ENCODE measurements at places on chromosomes 4 and X.

DNA sequence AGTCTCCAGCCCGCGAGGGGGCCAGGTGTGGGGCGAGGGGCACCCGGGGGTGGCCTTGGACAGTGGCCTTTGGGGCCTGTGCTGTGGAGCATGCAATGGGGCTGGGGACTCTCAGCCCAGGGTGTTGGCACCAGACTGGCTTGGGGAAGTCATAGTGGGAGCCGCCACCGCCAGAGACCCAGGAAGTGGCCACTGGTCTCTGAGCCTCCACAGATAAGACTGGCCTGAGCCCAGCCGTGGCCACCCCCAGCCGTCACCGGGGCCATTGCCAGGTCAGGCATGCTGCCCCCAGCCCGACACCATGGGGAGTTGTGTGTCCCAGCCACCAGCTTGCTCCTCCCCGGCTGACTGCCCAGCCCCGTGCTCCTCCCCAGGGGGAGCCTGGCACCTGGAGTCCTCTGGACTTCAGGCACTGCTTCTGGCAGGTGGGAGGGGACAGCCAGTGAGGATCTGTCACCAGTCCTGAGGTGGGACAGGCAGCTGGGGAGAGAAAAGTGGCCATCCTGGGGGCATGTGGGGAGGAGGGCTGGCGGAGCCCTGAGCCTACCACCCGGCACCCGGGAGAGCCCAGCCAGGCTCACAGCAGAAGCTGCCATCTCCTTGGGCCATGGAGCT is 32.5 kb downstream of the TACC3 start:
- DNase-seq = no peak

DNA sequence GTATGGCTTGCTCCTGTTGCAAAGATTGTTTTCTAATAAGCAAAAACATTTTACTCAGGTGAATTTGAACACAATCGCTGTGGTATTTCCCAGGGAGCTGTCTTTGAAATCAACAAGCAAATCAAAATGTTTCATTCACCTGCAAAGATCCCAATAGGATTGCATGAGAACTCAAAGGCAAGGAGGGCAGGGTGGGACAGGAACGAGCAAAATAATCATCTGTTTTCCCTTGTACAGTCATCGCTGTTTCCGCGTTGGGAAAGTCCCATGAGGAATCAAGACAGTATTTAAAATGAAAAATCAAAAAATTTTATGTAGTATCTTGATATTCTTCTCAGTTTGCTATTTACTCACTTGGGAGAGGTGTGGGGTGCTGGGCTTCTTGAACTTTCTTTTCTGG is 198.8 kb downstream of the STIM2 start:
- no peak for DNase-seq

GRCh38 chrX:115226929-115227328 is 7.0 kb downstream of the LRCH2 start:
- no peak for DNase-seq

GRCh38 chrX:39304746-39305145 is 503.5 kb downstream of the MID1IP1 start:
- no peak for DNase-seq

DNA sequence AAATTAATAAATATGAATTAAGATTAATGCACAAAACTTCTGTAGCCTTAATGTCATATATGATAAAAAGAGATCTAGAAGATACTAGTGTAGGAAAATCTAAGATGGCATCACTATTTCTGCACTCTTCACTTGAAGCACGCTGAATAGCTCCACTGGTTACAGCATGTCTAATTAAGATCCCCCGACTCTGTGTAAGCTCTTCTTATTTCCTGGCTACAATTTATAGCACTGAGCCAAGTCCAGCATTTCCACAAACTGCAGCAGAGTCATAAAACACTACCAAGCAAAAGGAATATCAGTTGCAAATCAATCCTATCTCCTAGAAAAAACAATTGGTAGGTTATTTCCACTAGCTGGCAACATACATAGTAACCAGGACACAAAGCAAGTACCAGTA is 1.3 kb upstream of the CCNA2 start:
- no peak for DNase-seq

DNA sequence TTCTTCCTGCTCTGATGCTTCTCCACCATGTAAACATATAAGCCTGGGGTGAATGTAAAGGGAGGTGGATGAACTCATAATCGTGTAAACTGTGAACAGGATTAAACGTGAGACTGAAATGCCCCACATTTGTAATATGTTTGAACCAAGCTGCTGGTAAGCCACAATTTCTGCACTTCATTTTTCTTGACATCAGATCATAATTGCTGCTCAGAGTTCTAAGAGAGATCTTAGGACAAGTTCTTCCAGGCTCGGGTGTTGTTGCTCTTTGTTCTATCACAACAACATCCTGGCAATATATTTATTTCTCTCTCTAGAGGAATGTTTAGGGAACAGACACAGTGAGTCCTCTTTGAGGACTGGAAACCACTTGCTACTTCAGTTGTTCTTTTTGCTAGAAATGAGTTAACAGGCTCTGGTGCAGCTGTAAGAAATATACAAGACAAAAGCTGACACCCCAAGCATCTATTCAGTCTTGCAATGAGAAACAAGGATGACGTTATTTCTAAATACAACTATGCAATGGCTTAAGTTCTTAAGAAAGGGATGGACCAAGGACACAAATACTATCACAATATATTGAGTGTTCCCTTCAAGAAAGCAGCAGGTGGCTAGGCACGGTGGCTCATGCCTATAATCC is 59.6 kb downstream of the LNX1 start:
- no peak for DNase-seq

DNA sequence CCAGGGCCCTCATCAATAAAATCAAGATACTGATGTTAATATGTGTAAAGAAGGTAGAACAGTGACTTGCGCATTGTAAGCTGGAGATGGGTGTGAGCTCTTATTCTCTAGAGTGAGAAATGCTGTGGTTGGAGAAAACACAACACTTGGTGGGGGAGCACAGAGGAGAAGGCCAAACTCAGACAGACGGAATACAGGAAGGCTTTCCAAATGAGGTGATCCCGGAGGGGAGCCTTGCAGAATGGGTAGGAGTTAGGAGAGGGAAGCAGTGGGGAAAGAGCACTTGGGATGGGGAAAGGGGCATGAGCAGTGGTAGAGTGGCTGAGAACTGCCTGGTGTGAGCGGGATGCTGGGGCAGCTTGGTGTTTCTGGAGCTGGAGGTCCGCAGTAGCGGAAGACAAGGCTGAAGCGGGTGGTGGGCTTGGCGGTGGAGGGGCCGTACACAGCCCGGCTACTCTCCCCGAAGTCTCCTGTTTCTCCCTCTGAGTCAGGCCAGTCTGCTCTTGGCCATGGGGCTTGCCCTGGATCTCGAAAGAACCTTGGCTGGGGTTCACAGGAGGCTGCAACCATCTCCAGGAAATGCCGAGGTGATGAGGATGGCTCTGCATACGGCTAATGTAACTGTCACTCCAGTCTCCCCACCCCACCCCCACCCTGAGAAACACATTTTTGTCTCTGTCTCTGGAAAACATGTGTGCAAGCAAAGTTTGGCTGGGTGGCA is 11.3 kb upstream of the PLAC1 start:
- no peak for DNase-seq

DNA sequence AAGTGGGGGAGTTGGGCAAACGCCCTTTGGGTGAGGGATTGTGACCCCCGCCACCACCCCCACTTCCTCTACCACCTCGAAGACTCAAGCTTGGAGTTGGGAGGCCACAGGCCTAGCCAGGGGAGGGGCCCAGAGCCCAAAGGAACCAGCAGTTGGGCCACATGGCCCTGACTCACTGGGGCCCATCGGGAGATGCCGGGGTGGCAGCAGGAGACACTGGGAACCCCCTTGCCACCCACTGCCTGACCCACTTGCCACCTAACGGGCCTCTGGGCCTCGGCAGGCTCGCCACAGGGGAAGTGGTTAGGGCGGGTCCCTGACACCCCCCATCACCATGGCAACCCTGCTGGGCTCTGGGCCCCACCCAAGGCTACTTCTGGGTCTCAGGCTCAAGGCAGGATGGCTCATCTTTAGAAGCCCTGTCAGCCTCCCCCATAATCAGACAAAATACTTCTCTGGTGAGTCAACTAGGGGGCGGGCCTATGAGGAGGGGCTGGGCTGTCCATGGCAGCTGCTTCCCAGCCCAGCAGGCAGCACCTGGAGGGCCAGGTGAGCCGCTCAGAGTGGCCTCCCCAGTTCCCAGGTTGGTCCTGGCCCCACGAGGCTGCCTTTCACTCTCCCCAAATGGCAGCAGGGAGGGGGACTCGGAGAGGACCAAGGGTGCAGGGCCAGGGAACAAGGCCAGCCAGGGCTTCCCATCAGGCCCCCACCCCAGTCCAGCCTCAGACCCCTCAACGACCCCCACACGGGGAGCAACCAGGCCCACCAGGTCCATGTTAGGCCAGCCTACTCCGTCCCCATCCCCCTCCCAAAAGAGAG is 5.6 kb downstream of the FLNA start:
- no peak for DNase-seq

GRCh38 chrX:109873983-109874382 is 128.9 kb upstream of the TMEM164 start:
- no peak for DNase-seq

DNA sequence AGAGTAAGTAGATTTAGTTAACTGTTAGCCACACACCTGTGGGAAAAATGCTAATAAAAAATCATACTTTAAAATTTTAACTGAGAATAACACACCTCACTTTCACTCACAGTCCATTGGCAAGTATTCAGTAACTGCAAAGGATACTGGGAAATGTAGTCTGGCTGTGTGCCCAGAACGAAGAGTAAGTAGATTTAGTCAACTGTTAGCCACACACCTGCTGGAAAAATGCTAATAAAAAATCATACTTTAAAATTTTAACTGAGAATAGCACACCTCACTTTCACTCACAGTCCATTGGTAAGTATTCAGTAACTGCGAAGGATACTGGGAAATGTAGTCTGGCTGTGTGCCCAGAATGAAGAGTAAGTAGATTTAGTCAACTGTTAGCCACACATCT is 178.4 kb upstream of the NWD2 start:
- no peak for DNase-seq

DNA sequence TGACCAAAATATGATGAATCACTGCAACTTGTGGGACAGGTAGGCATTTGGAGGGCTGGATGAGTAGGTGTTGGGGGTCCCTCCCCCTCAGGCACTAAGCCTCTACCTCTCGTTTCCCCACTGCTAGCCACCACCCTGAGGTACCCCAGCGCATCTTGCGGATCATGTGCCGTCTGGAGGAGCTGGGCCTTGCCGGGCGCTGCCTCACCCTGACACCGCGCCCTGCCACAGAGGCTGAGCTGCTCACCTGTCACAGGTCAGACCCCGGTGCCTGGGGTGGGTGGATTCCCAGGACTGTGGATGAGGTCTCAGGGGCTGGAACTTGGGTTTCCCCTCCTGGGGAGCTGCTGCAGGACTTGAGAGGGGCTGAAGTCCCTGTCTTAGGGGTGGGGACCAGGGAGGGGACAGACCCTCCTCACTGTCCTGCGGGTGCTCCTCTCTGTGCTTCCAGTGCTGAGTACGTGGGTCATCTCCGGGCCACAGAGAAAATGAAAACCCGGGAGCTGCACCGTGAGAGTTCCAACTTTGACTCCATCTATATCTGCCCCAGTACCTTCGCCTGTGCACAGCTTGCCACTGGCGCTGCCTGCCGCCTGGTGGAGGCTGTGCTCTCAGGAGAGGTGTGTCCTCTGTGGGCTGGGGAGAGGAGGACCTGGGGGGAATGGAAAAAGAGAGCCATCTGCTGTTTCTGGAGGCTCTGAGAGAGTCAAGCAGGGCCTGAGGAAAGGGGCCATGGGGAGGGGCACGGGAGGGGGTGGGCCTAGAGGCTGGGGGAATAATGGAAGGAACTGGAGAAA is 10.1 kb upstream of the ERAS start:
- DNase-seq = no peak

- DNase-seq = no peak
Measured at GRCh38 chrX:103584596-103584995, 719 bp upstream of the TCEAL4 start.

DNA sequence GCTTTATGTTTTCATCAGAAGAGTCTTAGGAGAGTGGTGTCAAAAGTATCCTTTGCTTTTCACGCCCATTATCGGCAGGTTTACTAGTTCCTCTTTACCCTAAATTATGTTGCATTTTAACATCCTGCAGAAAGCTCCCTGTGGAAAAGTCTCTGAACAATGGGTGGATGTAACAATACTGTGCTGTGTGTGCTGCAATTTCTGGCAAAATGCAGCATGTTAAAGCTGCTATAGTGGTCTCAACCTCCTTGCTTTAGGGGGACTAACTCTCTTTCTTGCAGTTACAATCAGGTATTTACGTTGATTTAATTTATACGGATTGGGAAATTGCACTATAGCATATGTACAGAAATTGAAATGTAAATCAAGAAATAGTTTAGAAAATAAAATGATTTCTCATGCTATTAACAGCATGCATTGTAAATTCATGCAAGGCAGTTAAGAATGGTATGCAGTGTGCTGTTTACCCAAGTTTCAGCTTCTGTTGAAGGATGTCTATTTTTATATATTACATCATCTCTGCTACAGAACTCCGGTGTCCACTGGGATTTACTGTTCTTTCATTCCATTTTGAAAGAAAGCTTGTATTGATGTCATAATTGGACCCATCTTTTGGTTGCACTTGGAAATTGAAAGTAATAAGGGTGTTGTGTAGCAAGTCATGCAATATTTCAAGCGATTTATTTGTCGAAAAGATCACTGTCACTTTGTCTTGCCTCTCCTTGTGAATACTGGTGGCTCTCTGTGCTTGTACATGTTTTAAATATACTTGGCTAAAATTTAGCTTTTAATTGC is 145.7 kb downstream of the RAPGEF2 start:
- no peak for DNase-seq

GRCh38 chrX:30971774-30972603 is 82.9 kb upstream of the TAB3 start:
- DNase-seq = no peak

DNA sequence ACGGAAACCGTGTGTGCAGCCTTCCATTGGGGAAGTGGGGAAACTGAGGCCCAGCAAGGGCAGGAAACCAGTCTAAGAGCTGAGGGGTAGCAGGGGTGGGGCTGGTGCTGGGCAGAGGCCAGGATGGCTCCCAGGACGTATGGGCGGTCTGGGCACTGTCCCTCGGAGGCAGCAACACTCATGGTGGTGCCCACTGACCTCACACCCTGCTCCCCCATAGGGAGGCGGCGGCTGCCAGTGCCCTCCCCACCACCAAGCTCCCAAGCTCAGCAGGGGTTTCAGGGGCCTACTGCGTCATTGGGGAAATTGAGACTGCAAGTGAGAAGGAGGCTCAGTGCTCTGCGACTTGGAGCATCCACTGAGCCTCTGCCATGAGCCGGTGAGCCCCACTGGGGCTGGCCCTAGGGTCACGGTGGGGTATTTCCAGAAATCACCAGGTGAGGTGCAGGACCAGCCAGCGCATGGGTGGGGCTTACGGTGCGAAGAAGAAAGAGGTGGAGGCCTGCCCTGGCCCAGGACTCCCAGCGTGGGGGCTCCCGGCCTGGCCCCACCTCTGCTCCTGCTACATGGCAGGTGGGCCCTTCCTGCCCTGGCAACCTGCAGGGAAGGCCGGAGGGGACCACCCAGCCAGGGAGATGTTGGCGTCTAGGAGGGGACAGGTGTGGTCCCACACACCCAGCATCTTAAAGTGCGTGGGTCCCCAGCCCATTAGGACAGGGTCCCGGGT is 915 bp downstream of the MSANTD1 start:
- no peak for DNase-seq

DNA sequence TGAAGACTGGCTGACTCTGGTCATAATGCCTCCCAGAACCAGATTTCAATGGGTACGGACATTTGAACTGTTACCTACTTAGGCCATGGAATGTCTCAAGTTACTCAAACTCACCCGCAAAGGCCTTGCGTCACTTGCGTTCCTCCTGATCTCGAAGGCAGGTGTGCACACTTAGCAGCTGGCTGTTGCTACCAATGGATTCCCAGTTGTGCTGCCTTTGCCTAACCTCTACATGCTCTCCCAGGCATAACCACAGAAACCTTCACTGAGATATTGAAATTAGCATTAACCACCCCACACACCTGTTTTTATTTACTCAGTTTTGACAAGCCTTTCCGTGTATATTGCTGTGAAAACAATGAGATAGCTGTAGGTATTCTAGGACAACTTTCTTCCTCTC is 2.8 kb downstream of the ERVMER34-1 start:
- DNase-seq = no peak
